ENCODE measurements at places on chromosomes 13 and 19.

DNA sequence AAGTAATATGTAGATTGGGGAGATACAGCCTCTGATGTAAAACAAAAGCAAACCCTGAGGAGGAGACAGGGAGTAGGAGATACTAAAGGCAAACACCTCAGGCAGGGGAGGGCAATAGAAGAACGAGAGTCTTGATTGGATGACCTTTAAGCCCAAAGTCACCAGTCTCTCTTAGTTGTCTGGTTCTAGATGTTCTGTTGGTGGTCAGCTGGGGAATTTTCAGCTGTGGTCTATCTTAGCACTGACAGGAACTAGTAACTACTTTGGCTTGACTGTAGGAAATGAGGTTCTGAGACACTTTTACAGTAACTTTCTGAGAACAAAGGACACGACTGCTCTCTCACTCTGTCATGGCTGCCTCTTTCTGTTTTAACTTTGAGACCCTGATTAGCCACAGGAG, 290.7 kb upstream of the MIR17HG start:
- H3K4me3 ChIP-seq = no peak overlapping the region
- DNase-seq = no peak
- H3K4me1 ChIP-seq = no peaks in the 10 kb centered on the region
- H3K27me3 ChIP-seq = no peaks in the 10 kb centered on the region
- H3K36me3 ChIP-seq = no peaks in the 10 kb centered on the region

- H3K4me1 ChIP-seq = no peaks in the 10 kb centered on the region
- no peak overlapping the region for H3K4me3 ChIP-seq
- peaks cover 5% of the 10 kb centered on the region for H3K27me3 ChIP-seq
- H3K36me3 ChIP-seq = no peaks in the 10 kb centered on the region
- no peak for DNase-seq
- no peak overlapping the region for H3K27ac ChIP-seq
These were observed 104.8 kb downstream of the ZIC5 start for GRCh38 chr13:99866781-99867180.

GRCh38 chr19:5587071-5587455, 19.3 kb upstream of the TINCR start:
- no peak for DNase-seq
- H3K4me1 ChIP-seq = peaks cover 20% of the 10 kb centered on the region
- no peak overlapping the region for H3K27ac ChIP-seq
- H3K4me3 ChIP-seq = no peak overlapping the region
- no peaks in the 10 kb centered on the region for H3K27me3 ChIP-seq

DNA sequence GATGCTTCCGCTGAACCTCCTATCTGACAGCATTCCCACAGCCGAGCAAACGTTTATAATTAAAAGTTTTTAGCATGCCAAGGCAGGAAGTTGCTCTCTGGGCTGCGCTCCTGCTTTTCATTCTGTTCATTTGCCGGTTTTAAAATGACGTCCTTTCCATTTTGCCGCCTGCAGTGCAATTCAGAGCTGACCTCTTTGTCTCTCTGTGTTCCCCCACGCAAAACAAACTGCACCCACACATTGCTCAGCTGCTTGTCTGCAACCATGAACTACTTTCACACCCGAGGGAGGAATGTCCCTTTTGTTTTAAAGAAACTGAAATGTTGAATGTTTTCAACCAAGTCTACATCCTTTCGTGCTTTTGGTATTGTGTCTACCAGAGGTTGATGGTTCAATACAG, 416.5 kb downstream of the EFNB2 start:
- no peaks in the 10 kb centered on the region for H3K4me1 ChIP-seq
- no peak overlapping the region for H3K4me3 ChIP-seq
- no peak overlapping the region for H3K27ac ChIP-seq
- H3K36me3 ChIP-seq = no peaks in the 10 kb centered on the region
- no peaks in the 10 kb centered on the region for H3K27me3 ChIP-seq

GRCh38 chr19:17755977-17756670, 4.8 kb downstream of the FCHO1 start:
- H3K36me3 ChIP-seq = no peaks in the 10 kb centered on the region
- H3K27me3 ChIP-seq = no peaks in the 10 kb centered on the region
- no peaks in the 10 kb centered on the region for H3K4me1 ChIP-seq
- no peak overlapping the region for H3K27ac ChIP-seq
- peak; percentile 55 for DNase-seq
- H3K4me3 ChIP-seq = no peak overlapping the region

DNA sequence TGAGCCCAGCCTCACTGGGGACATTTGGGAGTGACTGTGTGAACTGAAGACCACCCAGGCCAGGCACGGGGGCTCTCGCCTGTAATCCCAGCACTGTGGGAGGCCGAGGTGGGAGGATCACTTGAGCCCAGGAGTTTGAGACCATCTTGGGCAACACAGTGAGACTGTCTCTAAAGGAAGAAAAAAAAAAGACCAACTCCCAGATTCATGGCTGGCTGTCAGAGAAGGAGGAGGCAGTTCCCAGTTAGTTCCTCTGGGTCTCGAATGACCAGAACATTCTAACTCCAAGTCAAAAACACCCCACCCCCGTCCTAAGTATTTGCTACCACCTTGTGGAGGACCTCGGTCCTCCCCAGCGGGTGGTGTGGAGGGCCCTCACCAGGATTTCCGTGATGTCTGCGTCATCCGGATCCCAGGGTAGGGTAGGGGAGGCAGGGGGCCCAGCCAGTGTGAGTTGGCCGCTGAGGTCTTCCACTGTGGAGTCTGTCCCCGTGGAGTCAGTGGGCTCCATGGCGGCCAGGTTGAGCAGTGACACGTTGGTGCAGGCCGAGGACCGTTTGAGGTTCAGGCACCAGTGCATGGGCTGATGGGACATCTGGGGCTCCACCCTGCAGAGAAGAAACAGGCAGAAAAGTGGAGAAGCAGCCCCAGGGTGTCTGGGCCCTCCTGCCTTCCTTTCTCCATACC, 1.3 kb downstream of the TSKS start:
- no peaks in the 10 kb centered on the region for H3K36me3 ChIP-seq
- peak; percentile 11 for DNase-seq
- H3K4me3 ChIP-seq = no peak overlapping the region
- H3K4me1 ChIP-seq = 0 out of 2 replicates have a peak, but pooled peaks cover 3% of the 10 kb centered on the region
- no peak overlapping the region for H3K27ac ChIP-seq

- H3K4me3 ChIP-seq = no peak overlapping the region
- H3K36me3 ChIP-seq = no peaks in the 10 kb centered on the region
- no peaks in the 10 kb centered on the region for H3K27me3 ChIP-seq
- peaks cover 12% of the 10 kb centered on the region for H3K4me1 ChIP-seq
- no peak for DNase-seq
These were observed 241.3 kb upstream of the IRS2 start for GRCh38 chr13:110027470-110028240.

GRCh38 chr19:6861683-6862286, 25.6 kb upstream of the ADGRE1 start:
- DNase-seq = no peak
- H3K27me3 ChIP-seq = no peaks in the 10 kb centered on the region
- H3K4me1 ChIP-seq = no peaks in the 10 kb centered on the region
- no peak overlapping the region for H3K4me3 ChIP-seq
- no peaks in the 10 kb centered on the region for H3K36me3 ChIP-seq

DNA sequence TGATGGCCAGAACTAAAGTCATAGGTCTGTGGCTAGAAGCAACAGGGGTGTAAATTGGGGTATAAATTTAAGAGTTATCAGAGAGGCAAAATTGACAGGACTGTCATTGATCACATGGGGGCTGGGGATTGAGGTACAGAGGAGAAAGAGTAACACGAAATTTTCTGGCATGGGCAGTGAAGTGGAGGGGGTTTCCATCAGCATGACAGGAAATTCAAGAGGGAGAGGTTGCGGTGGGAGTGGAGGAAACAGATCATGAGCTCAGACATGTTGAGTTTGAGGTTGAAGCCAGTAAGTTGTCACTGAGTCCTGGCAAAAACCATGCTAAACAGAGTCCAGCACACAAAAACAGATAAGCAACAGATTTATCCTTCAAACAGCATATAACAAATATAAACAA, 192.1 kb upstream of the TSC22D1 start:
- H3K36me3 ChIP-seq = no peaks in the 10 kb centered on the region
- H3K27me3 ChIP-seq = no peaks in the 10 kb centered on the region
- H3K4me1 ChIP-seq = no peaks in the 10 kb centered on the region
- no peak for DNase-seq

- H3K4me3 ChIP-seq = peak overlapping the region; percentile 62
- no peaks in the 10 kb centered on the region for H3K27me3 ChIP-seq
- peak; percentile 94 for DNase-seq
- peak overlapping the region; percentile 84 for H3K27ac ChIP-seq
- H3K36me3 ChIP-seq = peaks cover 9% of the 10 kb centered on the region
These were observed 1.0 kb upstream of the UBE2M start for GRCh38 chr19:58559275-58560006.

GRCh38 chr13:101127741-101128353, 288.5 kb downstream of the NALCN start:
- H3K4me1 ChIP-seq = no peaks in the 10 kb centered on the region
- peak; percentile 69 for DNase-seq
- H3K27me3 ChIP-seq = no peaks in the 10 kb centered on the region
- no peak overlapping the region for H3K27ac ChIP-seq
- no peak overlapping the region for H3K4me3 ChIP-seq

- no peak for DNase-seq
- no peaks in the 10 kb centered on the region for H3K4me1 ChIP-seq
- no peaks in the 10 kb centered on the region for H3K36me3 ChIP-seq
These were observed 96.6 kb upstream of the FREM2 start for GRCh38 chr13:38590230-38590629.

- DNase-seq = peak; percentile 18
- no peaks in the 10 kb centered on the region for H3K27me3 ChIP-seq
- H3K27ac ChIP-seq = no peak overlapping the region
- no peaks in the 10 kb centered on the region for H3K36me3 ChIP-seq
These were observed 170.8 kb downstream of the NUFIP1 start for GRCh38 chr13:44818428-44818827.

DNA sequence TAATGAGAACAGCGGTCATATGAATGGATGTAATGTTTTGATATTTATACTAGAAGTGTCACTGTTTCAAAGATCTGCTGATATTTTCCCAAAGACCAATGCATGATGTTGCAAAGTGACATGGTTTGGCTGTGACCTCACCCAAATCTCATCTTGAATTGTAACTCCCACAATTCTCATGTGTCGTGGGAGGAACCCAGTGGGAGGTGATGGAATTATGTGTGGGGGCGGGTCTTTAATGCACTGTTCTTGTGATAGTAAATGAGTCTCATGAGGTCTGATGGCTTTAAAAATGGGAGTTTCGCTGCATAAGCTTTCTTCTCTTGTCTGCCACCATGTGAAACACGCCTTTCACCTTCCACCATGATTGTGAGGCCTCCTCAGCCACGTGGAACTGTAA, 98.3 kb downstream of the AKAP11 start:
- no peak overlapping the region for H3K27ac ChIP-seq
- DNase-seq = no peak

GRCh38 chr13:50286324-50286723, 271.1 kb downstream of the KCNRG start:
- no peak for DNase-seq
- H3K36me3 ChIP-seq = no peaks in the 10 kb centered on the region

DNA sequence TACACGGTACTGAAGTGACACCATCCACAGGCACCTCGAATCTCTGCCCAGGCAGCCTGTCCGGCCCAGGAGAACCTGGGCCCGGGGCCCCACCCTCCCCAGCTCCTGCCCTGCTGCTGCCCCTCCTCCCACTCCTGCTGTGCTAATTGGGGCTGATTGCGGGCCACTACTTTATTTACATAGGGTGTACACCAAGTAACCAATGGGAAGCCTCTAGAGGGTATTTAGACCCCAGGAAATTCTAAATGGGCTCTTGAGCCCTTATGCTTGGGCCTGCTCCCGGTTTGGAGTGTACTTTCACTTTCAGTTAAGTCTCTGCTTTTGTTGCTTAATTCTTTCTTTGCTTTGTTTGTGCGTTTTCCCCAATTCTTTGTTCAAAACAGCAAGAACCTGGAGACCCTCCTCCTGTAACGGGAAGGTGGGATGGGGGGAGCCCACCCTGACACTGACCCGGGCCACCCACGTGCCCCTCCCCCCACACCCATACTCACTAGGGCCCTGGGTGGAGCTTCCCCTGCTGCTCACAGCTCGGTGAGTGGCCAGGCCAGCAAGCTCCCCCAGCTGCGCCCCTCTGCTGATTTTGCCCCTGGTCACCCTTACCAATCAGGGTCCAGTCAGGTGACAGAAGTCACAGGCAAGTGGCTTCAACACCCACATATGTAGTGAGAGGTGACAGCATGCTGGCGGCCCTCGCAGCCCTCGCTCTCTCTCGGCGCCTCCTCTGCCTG, 9.4 kb downstream of the SCGB2B2 start:
- no peaks in the 10 kb centered on the region for H3K4me1 ChIP-seq
- peak overlapping the region; percentile 60 for H3K4me3 ChIP-seq
- no peaks in the 10 kb centered on the region for H3K27me3 ChIP-seq
- peak overlapping the region; percentile 57 for H3K27ac ChIP-seq

GRCh38 chr13:99351772-99352171, 44.6 kb upstream of the GPR183 start:
- H3K27me3 ChIP-seq = no peaks in the 10 kb centered on the region
- no peak overlapping the region for H3K4me3 ChIP-seq
- no peak for DNase-seq
- H3K36me3 ChIP-seq = peaks cover 4% of the 10 kb centered on the region
- H3K27ac ChIP-seq = no peak overlapping the region

GRCh38 chr19:52945652-52946321, 16.9 kb downstream of the ZNF816 start:
- H3K36me3 ChIP-seq = peaks cover 26% of the 10 kb centered on the region
- DNase-seq = no peak
- H3K27me3 ChIP-seq = no peaks in the 10 kb centered on the region
- no peak overlapping the region for H3K27ac ChIP-seq
- 0 out of 2 replicates have a peak, but pooled peaks cover 4% of the 10 kb centered on the region for H3K4me1 ChIP-seq

GRCh38 chr13:99075268-99076191, 97.7 kb upstream of the DOCK9 start:
- no peak overlapping the region for H3K27ac ChIP-seq
- H3K4me1 ChIP-seq = no peaks in the 10 kb centered on the region
- H3K4me3 ChIP-seq = no peak overlapping the region
- DNase-seq = no peak
- H3K27me3 ChIP-seq = no peaks in the 10 kb centered on the region
- no peaks in the 10 kb centered on the region for H3K36me3 ChIP-seq

- H3K4me1 ChIP-seq = peaks cover 27% of the 10 kb centered on the region
- no peak overlapping the region for H3K27ac ChIP-seq
- H3K36me3 ChIP-seq = peaks cover 79% of the 10 kb centered on the region
- DNase-seq = no peak
These were observed 33.1 kb downstream of the CAPN12 start for GRCh38 chr19:38710928-38711725.

- no peaks in the 10 kb centered on the region for H3K36me3 ChIP-seq
- H3K27ac ChIP-seq = no peak overlapping the region
- H3K27me3 ChIP-seq = no peaks in the 10 kb centered on the region
- H3K4me1 ChIP-seq = no peaks in the 10 kb centered on the region
These were observed 11.8 kb upstream of the RCBTB1 start for GRCh38 chr13:49597043-49597641.

- peak; percentile 52 for DNase-seq
- peaks cover 22% of the 10 kb centered on the region for H3K4me1 ChIP-seq
- H3K36me3 ChIP-seq = no peaks in the 10 kb centered on the region
- H3K27ac ChIP-seq = no peak overlapping the region
- no peak overlapping the region for H3K4me3 ChIP-seq
These were observed 185.4 kb downstream of the KDM4B start for GRCh38 chr19:5154129-5154798.
